ENCODE measurements at places on chromosomes 4 and X. TPM values are rescaled to one million over a fixed set of nuclear protein-coding genes. Genes with fewer than 3 reads are reported as not detected.

Gene HMGB2
- total RNA-seq = 113 TPM

Gene SLIT2
- 46.4 TPM for total RNA-seq

Gene TLR2
- not detected for total RNA-seq

Gene EMCN
- 0.90 TPM for total RNA-seq

Gene SMIM43
- 1.1 TPM for total RNA-seq

Gene CENPVL1
- total RNA-seq = 0.41 TPM

Gene AVPR2
- not detected for total RNA-seq

Gene BEND2
- total RNA-seq = not detected

Gene FGF16
- total RNA-seq = 1.8 TPM

Gene NLGN4X
- total RNA-seq = 0.08 TPM

Gene DCAF8L2
- total RNA-seq = not detected

Gene P2RY4
- total RNA-seq = 0.09 TPM

Gene PRRG1
- 15.3 TPM for total RNA-seq

Gene MMRN1
- 0.45 TPM for total RNA-seq

Gene GLRA3
- total RNA-seq = not detected

Gene NLGN3
- 1.5 TPM for total RNA-seq

Gene MAGEA4
- total RNA-seq = not detected

Gene CTAG2
- not detected for total RNA-seq
